Activated T-cell treated with anti-CD3 and anti-CD28 coated beads for 48 hours (primary cell): ENCODE measurements at places on chromosomes 11 and 22.

- DNase-seq: no peak
These were observed 1276.1 kb downstream of the LRRC4C start for GRCh38 chr11:40183073-40184064.

DNA sequence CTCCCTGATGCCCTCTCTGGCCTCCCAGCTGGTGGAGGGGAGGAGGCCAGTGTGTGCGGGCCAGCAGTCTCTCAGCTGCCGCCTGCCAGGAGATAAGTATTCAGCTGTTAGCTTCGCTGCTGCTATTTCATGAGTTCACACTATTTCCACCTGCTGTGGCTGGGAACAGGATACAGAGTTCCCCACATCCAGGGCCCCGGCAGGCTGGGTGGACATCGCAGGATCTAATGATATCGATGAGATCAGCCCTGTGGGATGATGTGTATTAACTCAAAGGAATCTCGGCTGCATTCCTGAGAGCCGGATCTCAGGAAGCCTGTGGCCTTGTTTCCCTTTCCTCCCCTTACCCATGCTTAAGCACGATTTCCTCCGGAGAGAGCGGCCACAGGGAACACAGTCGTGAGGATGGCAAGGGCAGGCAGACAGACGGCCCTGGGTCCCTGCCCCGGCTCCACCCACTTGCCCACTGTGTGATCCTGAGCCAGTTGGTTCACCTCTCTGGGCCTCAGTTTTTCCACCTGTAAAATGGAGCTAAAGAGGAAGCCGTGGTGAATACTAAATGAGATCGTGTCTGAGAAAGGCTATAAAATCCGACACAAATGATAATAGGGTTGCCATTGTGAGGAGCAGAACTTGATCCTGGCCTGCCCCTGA, 6.5 kb upstream of the PVALB start:
- no peak for DNase-seq

DNA sequence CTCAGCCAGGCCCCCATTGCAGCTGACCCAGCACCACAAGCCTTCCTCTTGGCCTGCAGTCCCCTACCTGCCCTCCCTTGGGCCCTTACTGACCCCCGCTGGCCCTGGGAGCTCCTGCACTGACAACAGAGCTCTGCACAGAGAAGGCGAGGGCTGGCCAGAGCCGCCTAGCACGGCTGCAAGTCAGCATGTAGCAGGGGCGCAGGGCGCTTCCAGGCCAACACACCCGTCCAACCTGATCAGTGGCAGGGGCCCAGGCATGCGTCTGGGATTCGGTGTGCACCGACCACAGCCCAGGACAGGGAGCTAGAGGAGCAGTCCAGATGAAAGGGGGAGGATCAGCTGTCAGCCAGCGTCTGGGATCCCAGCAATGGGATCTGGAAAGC, 7.6 kb downstream of the WNT7B start:
- no peak for DNase-seq

- DNase-seq: no peak
These were observed 9.4 kb downstream of the DRAP1 start for GRCh38 chr11:65928667-65929066.

- DNase-seq: no peak
These were observed 36.5 kb downstream of the CTSC start for GRCh38 chr11:88300888-88301487.

- no peak for DNase-seq
These were observed 12.7 kb downstream of the SDHAF2 start for GRCh38 chr11:61442616-61443015.

- no peak for DNase-seq
These were observed 29.7 kb downstream of the SLN start for GRCh38 chr11:107682171-107682570.

DNA sequence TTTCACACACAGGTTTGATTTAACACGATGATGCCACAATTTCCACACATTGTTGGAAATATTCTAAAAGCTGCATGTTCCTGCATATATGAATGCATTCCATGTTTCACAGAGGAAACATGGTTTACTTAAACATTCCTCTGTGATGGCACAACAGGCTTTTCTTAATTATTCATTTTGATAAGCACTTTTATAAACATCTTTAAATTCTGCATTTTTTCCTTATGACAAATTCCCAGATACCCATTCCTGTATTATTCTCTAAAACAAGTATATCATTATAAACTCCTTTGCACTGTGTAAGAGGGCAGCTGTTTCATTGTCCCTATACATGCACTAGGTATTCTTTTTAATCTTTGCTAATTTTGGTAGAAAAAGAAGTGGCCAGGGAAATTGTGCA, 532.3 kb downstream of the SOX6 start:
- DNase-seq: no peak
